ENCODE measurements at places on chromosomes 5 and 9.

GRCh38 chr5:150081541-150082283 is 4.6 kb downstream of the CSF1R start:
- DNase-seq, result peak; percentile 27

DNA sequence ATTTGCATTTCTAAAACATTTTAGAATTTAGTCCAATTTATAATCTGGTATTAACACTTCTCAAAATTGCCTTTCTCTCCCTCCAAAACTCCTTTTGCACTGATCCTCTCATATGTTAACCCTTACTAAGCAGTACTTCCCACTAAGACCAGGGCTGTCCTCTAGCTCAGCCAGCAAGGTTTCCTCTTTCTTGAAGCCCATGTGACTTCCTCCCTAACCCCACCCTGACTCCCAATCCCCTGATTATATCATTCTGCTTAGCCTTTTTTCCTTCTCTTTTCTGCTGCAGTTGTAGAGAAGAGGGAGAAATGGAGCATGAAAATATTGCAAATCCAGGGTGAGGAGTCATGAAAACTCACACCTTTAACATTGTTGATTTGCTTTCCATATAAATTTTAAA is 241.7 kb downstream of the MCTP1 start:
- peak; percentile 22 for DNase-seq

GRCh38 chr9:31848505-31849285 is 535.7 kb upstream of the ACO1 start:
- DNase-seq, result peak; percentile 23

- no peak for DNase-seq
Observed at GRCh38 chr5:124283031-124283430, 463.4 kb downstream of the ZNF608 start.

GRCh38 chr9:100011062-100011681 is 87.6 kb downstream of the ERP44 start:
- DNase-seq, result peak; percentile 79

DNA sequence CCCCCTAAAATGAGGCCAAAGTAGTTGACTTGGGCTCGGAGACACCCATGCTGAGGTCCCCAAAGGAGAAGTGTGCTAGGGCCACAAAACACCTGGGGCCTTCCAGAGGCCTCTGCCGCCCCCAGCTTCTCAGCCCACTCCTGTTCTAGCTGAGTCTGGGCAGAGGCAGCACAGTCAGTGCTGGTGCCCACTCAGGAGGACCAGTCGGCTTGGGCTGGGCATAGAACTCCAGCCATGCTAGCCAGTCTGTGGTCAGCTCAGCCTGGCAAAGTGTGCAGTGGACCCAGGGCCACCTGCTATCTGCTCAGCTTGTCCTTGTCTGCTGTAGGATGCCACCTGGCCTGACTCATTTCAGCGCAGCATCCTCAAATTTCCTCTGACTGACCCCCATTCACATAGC is 254.6 kb downstream of the FSTL4 start:
- no peak for DNase-seq

DNA sequence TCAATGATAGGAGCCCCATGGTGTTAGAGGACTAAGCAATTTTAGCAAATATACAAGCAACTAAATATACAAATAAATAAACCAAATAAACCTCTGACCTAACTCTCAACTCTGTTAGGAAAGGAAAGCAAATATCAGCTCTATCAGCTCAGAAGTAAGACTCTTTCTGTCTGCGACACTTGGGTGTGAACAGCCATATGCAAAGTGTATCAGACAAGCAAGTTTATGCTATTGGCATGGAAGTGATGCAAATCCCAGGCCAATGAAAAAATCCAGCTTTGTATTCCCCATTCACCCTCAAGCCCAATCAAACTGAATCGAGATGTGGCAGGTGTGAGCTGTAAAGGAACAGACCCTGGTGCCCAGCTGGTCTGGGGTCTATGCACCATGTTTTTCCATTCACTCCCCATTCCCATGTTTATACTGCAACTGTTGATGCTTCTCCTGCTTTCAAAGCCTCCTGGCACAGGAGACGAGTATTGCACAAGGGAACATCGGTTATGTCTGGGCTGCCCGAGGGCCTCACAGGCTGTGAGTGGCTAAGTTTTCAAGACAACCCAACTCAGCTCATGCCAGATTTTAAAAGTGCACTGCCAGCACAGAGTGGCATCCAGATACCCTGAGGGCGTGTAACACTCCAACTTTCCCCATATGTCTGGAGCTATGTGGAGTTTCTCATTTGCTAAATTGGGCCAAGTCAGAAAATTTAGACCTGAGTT is 73.1 kb downstream of the FEM1C start:
- DNase-seq, result no peak

DNA sequence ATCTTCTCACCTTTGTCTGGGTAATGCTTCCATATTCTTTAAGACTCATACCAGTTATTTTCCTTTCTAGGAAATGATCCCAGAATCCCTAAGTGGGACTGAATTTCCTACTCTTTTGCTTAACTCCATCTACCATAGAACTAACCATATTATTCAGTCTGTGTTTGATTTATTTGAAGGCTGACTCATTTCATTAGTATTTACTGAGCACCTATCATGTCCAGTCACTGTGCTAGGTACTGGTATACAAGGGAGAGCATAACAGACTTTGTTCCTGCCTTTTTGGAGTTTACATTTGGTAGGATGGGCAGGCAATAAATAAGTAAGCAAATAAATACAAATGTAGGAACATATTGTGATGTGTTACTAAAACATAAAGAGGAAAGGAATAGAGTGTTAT is 4.3 kb downstream of the NPR2 start:
- DNase-seq, result no peak

Measured in GM23338 (cell line).